ENCODE measurements at places on chromosomes 2 and 18. TPM values are rescaled to one million over a fixed set of nuclear protein-coding genes. Genes with fewer than 3 reads are reported as not detected.

DNA sequence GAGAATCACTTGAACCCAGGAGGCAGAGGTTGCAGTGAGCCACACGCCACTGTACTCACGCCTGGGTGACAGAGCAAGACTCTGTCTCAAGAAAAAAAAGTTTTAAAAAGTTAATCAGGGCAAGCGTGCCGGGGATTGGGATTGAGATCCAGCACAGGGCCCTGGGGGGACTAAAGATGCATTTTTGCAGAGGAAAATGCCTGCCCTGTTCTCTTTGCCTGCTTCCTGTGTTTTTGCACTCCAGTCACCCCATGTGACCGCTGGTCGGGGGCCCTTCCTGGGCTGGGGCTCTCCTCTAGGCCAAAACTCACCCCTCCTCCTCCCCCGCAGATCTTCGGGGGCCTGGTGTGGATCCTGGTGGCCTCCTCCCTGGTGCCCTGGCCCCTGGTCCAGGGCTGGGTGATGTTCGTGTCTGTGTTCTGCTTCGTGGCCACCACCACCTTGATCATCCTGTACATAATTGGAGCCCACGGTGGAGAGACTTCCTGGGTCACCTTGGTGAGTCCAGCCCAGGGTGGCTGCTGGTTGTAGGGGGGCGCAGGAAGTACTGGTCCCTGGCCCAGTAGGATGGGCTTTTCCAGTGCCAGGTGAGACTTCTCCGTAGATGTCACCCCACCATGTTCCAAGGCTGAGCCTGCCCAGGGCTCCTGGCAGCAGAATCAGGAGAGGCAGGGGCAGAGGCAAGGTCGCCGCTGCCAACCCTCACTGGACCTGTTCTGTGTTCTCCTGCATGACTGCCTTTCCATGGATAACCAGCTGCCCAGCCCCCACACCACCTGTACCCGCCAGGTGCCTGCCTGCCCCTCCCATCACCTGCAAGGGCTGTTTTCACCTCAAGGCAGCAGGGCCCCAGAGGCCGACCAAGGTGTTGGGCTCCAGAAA lies 22.4 kb downstream of the MAL start:
- H3K36me3 ChIP-seq = no peaks in the 10 kb centered on the region
- peaks cover 2% of the 10 kb centered on the region for H3K27me3 ChIP-seq
- DNase-seq = no peak
- H3K4me3 ChIP-seq = no peak overlapping the region
- H3K4me1 ChIP-seq = no peaks in the 10 kb centered on the region

Gene ACTG2
- 20.5 TPM for polyA plus RNA-seq

DNA sequence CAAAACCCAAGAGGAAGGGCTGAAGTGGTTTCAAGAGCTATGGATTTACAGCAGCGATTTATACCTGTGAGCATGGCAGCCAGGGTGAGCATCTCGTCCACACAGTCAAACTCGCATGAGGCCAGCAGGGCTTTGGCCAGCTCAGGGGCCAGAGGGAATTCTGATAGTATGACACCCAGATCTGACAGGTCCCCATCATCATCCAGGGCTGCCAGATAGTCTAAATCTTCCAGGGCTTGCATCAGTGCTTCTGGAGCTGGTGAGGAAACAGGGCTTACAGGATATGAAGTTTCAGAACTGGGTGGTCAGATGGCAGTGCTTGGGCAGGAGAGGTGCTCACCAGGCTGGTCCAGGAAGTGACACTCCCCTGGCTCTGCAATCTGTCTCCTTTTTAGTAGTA lies 3.5 kb downstream of the DQX1 start:
- no peaks in the 10 kb centered on the region for H3K4me1 ChIP-seq
- no peak overlapping the region for H3K27ac ChIP-seq
- H3K36me3 ChIP-seq = no peaks in the 10 kb centered on the region
- H3K4me3 ChIP-seq = no peak overlapping the region
- no peak for DNase-seq

DNA sequence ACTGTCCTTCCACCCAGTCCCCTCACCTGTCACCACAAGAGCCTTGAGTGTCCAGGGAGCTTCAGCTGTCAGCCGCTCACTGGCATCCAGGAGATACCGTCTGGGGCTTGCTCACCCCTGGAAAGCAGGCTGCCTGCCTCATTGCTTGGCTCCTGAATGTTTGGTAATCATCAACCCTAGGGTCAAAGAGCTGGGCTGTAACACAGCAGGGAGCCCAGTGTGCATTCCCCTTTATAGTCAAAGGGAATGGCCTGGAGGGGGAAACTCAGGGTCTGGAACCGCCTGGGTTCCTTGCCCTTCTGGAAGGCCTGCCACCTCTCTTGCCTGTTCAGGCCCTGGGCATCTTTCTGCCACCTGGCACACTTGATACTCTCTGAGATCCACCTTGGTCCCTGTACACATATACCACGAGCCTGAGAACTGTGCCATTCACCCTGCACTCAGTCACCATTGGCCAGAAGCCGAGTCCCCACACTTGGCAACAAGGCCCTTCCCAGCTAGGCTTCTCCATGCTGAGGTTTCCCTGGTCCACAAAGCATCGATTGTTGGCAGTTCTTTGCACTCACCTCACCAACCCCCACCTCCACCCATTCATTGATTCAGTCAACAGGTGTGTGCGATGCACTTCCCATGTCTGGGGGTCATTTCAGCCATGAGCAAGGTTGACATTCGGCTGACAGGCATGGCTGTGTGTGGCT lies 35.0 kb downstream of the TPRKB start:
- peak; percentile 52 for DNase-seq
- H3K4me3 ChIP-seq = no peak overlapping the region
- H3K27me3 ChIP-seq = no peaks in the 10 kb centered on the region

Gene DSC3
- polyA plus RNA-seq = 0.27 TPM

Gene RAB17
- 613 TPM for polyA plus RNA-seq

Gene PRKAG3
- polyA plus RNA-seq = 0.15 TPM

GRCh38 chr2:181165199-181165868 lies 184.9 kb downstream of the UBE2E3 start:
- no peak for DNase-seq
- H3K4me3 ChIP-seq = no peak overlapping the region
- no peaks in the 10 kb centered on the region for H3K4me1 ChIP-seq
- H3K27me3 ChIP-seq = no peaks in the 10 kb centered on the region
- H3K27ac ChIP-seq = peak overlapping the region; percentile 76

Gene LCT
- 47.2 TPM for polyA plus RNA-seq

- no peak overlapping the region for H3K4me3 ChIP-seq
- no peak for DNase-seq
- no peaks in the 10 kb centered on the region for H3K4me1 ChIP-seq
- H3K36me3 ChIP-seq = no peaks in the 10 kb centered on the region
These were observed 44.2 kb upstream of the ARL5A start for GRCh38 chr2:151872463-151872862.

Gene SRD5A2
- not detected for polyA plus RNA-seq

Gene MYL12B
- polyA plus RNA-seq = 431 TPM

GRCh38 chr18:50816419-50817166 lies 3.2 kb downstream of the MRO start:
- H3K4me3 ChIP-seq = no peak overlapping the region
- H3K27me3 ChIP-seq = no peaks in the 10 kb centered on the region
- no peak for DNase-seq
- no peak overlapping the region for H3K27ac ChIP-seq
- H3K4me1 ChIP-seq = peaks cover 3% of the 10 kb centered on the region

GRCh38 chr2:190506666-190507065 lies 27.9 kb downstream of the NEMP2 start:
- no peak for DNase-seq
- no peak overlapping the region for H3K27ac ChIP-seq
- H3K4me1 ChIP-seq = peaks cover 4% of the 10 kb centered on the region
- no peak overlapping the region for H3K4me3 ChIP-seq
- H3K36me3 ChIP-seq = peaks cover 18% of the 10 kb centered on the region

Gene GPR35
- polyA plus RNA-seq = 327 TPM

DNA sequence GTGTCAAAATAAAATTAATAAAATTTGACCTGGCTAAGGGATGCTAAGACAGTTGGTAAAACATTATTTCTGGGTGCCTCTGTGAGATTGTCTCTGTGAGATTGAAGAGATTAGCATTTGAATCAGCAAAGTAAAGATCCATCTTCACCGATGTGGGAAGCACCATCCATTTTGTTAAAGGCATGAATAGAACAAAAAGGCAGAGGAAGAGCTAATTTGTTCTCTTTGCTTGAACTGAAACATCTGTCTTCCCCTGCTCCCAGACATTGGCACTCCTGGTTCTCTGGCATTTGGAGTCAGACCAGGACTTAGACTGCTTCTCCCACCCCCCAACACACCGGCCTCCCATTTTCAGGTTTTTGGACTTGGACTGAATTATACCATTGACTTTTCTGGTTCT lies 603.8 kb upstream of the LINC00305 start:
- H3K27ac ChIP-seq = no peak overlapping the region
- H3K4me3 ChIP-seq = no peak overlapping the region
- no peaks in the 10 kb centered on the region for H3K4me1 ChIP-seq
- H3K36me3 ChIP-seq = no peaks in the 10 kb centered on the region
- H3K27me3 ChIP-seq = no peaks in the 10 kb centered on the region

DNA sequence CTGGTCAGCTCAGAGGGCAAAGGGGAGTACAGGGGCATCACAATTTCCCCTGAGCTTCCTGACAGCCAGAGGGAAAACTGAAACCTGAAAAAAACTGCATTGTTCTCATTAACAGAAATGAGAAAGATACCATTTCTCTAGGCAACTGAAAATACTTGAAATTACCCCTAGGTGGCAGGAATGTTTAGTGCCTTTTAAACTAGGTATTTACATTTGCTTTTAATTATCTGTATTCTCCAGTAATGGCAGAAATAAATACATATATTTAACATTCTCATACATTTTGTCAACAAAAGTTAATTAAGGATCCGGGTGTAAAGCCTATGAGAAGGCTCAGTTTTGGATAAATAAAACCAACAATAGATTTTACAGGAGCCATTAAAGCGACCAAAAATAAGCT lies 34.5 kb downstream of the RPL31 start:
- peak; percentile 31 for DNase-seq
- H3K27ac ChIP-seq = no peak overlapping the region
- peaks cover 67% of the 10 kb centered on the region for H3K36me3 ChIP-seq
- no peaks in the 10 kb centered on the region for H3K4me1 ChIP-seq
- no peak overlapping the region for H3K4me3 ChIP-seq

- peaks cover 4% of the 10 kb centered on the region for H3K4me1 ChIP-seq
- H3K27me3 ChIP-seq = peaks cover 10% of the 10 kb centered on the region
- DNase-seq = peak; percentile 54
- no peak overlapping the region for H3K27ac ChIP-seq
- H3K4me3 ChIP-seq = peak overlapping the region; percentile 35
These were observed 1.5 kb upstream of the BCL2L11 start for GRCh38 chr2:111118981-111119821.

DNA sequence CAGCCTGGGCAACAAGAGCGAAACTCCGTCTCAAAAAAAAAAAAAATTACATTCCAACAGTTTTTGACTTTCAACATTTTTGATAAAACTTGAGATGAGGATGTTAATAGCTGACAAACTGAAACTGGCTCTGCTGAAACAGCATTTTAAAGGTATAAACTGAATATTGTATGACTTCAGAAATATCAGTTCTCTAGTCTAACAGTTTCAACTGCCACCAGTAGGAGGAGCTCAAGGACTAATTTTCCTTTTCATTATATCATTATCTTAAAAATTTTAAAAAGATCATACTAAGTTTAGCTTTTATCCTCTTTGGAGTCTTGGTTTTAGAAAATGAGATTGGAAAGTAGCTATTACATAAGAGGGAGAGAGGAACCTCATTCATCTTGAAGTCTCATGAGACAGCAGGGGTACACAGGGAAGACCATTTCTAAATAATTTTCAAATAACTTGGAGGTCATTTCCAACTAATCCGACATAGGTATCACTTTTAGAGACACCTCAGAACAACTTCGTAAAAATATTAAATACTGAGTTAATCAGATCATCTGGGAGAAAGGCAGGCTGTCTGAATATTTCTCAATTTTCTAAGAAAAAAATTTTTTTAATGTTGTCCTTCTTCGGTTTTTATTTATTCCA lies 37.6 kb upstream of the MCM6 start:
- H3K4me1 ChIP-seq = no peaks in the 10 kb centered on the region
- H3K4me3 ChIP-seq = no peak overlapping the region
- H3K27me3 ChIP-seq = no peaks in the 10 kb centered on the region
- H3K36me3 ChIP-seq = peaks cover 7% of the 10 kb centered on the region
- no peak overlapping the region for H3K27ac ChIP-seq

DNA sequence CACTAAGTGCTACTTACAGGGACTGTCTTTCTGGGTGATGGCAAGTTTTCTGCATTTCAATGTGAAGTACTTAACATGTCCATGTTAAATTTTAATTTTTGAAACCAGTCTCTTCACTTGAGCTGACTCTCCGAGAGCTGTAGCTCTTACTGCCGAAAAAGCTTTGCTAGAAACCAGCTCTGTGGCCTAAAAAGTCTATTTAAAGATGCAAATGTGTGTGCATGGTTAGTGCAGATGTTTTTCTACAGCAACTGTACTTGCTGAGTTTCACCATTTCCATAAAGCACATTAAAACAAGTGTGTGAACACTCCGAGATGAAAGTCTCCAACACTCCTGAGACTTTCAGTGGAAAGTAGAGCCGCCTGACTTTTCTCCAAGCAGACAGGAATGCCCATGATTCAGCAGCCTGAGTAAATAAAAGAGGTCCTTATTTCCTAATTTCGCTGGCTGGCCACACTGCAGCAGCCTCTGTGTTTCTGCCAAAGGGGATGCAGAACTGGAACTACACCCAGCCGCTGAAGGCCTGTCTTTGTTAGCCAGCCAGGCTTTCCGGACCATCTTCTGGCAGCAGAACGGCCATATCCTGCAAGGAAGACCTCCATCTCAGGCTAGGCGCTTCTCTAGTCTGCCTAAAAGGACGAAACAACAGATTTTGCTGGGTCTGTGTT lies 121.2 kb downstream of the ZNF521 start:
- no peak overlapping the region for H3K4me3 ChIP-seq
- no peaks in the 10 kb centered on the region for H3K4me1 ChIP-seq
- no peak for DNase-seq
- H3K27ac ChIP-seq = peak overlapping the region; percentile 3
- no peaks in the 10 kb centered on the region for H3K36me3 ChIP-seq

Gene CHRND
- polyA plus RNA-seq = not detected

Gene EVX2
- polyA plus RNA-seq = not detected

All from small intestine (tissue), 16 donors.